GM13976 (cell line): ENCODE measurements at places on chromosomes 2 and 18.

GRCh38 chr2:181258720-181259119, 198.5 kb upstream of the ITGA4 start:
- no peak for DNase-seq

GRCh38 chr2:100821255-100821910, 1.4 kb downstream of the NPAS2 start:
- no peak for DNase-seq

DNA sequence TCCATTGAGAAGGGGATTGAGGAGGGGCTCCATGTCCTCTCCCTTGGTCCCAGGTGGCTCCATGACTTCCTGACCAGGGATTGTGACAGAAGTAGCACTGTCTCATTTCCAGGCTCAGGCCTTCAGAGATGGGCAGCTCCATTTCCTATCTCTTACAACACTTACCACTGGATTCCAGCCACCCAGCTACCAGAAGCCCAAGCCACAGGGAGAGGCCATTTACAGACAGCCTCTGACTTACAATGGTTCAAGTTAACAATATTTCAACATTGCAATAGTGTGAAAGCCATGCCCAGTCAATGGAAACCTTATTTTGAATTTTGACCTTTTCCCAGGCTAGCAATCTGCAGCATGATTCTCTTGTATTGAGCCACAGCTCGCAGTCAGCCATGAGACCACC, 164.9 kb upstream of the AGAP1 start:
- no peak for DNase-seq

DNA sequence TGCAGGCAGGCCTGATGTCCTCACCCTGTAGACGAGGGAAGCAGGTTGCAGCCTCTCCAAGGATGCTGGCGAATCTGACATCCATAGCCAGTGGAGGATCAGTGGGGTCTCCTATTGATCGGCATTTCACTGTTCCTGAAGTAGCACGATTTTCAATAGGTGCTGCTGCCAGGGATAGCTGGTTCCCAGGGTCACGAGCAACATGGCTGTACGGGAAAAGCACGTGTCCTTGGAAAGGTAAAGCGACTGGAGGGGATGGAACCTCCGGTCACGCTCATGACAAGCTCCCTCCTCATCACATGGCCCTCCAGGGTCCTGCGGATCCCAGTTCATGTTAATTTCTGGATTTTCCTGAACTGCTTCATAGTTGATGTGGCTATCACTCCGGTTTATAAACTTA, 373.7 kb upstream of the SMIM21 start:
- no peak for DNase-seq

DNA sequence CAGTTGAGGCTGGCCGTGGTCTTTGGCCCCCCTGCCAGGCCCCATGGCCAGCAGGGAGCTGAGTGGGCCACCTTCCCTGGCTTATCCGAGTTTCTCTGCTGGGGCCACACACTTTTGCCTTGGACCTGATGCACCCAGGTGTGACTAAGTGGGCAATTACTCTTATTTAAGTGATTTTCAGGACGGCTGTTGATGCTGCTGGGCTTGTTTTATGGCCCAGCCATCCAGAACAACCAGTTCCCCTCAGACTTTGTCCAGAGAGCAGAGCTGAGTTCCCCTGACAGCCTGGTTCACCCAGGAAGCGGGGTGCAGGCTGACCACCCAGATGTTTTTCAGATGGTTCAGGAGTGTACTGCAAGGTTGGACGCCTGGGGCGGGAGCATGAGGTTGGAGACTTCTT, 68.8 kb downstream of the GLI2 start:
- DNase-seq: no peak

- no peak for DNase-seq
These were observed 310.2 kb upstream of the NRP2 start for GRCh38 chr2:205372141-205372540.
